ENCODE measurements at places on chromosomes 5 and 9. TPM values are rescaled to one million over a fixed set of nuclear protein-coding genes. Genes with fewer than 3 reads are reported as not detected.
A peak's percentile ranks its signal among the peaks of the same experiment; 100 is the strongest.

Gene RNF180
- 9.2 TPM for total RNA-seq

Gene INSL4
- not detected for total RNA-seq

Gene HTR1A
- not detected for total RNA-seq

Gene PCDHA10
- total RNA-seq = 6.6 TPM

Gene ORM2
- total RNA-seq = not detected

Gene C9orf85
- total RNA-seq = 6.0 TPM

- peak overlapping the region; percentile 99 for H3K27ac ChIP-seq
- H3K27me3 ChIP-seq = no peaks in the 10 kb centered on the region
- H3K4me1 ChIP-seq = peaks cover 54% of the 10 kb centered on the region
- H3K4me3 ChIP-seq = peak overlapping the region; percentile 85
Observed at GRCh38 chr5:136133922-136134379, 1.3 kb downstream of the SMAD5 start.

DNA sequence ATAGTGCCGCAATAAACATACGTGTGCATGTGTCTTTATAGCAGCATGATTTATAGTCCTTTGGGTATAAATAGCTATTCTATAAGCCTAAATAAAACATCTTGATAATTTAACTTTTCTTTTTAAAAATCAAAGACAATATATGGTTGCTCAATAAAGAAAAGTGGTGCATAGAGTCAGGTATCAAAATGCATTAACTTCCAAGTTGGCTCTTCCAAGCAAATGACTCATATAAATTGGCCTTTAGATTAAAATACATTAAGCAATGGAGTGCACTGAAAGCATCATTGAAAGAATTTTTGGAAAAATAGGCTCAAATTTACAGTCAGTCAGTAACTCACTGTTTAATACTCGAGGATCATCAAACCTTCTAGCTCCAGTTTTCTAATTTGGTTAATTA, 106.6 kb downstream of the PLCXD3 start:
- H3K27ac ChIP-seq = no peak overlapping the region
- no peak overlapping the region for H3K4me3 ChIP-seq
- peaks cover 31% of the 10 kb centered on the region for H3K4me1 ChIP-seq
- no peaks in the 10 kb centered on the region for H3K36me3 ChIP-seq
- no peak for DNase-seq

- no peaks in the 10 kb centered on the region for H3K27me3 ChIP-seq
- DNase-seq = no peak
- peaks cover 1% of the 10 kb centered on the region for H3K36me3 ChIP-seq
- no peaks in the 10 kb centered on the region for H3K4me1 ChIP-seq
- no peak overlapping the region for H3K4me3 ChIP-seq
Observed at GRCh38 chr9:20760246-20760891, 76.3 kb downstream of the FOCAD start.

- H3K27me3 ChIP-seq = no peaks in the 10 kb centered on the region
- no peak overlapping the region for H3K27ac ChIP-seq
- peaks cover 7% of the 10 kb centered on the region for H3K4me1 ChIP-seq
- H3K4me3 ChIP-seq = no peak overlapping the region
- no peak for DNase-seq
Observed at GRCh38 chr9:113678119-113678858, 197.8 kb upstream of the ZNF618 start.

DNA sequence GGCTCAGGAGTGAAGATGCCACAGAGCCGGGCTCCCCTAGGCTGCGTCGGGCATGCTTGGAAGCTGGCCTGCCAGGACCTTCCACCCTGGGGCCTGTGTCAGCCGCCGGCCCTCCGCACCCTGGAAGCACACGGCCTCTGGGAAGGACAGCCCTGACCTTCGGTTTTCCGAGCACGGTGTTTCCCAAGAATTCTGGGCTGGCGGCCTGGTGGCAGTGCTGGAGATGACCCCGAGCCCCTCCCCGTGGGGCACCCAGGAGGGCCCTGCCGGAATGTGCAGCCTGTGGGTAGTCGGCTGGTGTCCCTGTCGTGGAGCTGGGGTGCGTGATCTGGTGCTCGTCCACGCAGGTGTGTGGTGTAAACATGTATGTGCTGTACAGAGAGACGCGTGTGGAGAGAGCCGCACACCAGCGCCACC, 113.1 kb downstream of the RXRA start:
- H3K36me3 ChIP-seq = no peaks in the 10 kb centered on the region
- H3K27ac ChIP-seq = no peak overlapping the region
- no peaks in the 10 kb centered on the region for H3K27me3 ChIP-seq
- no peak overlapping the region for H3K4me3 ChIP-seq

DNA sequence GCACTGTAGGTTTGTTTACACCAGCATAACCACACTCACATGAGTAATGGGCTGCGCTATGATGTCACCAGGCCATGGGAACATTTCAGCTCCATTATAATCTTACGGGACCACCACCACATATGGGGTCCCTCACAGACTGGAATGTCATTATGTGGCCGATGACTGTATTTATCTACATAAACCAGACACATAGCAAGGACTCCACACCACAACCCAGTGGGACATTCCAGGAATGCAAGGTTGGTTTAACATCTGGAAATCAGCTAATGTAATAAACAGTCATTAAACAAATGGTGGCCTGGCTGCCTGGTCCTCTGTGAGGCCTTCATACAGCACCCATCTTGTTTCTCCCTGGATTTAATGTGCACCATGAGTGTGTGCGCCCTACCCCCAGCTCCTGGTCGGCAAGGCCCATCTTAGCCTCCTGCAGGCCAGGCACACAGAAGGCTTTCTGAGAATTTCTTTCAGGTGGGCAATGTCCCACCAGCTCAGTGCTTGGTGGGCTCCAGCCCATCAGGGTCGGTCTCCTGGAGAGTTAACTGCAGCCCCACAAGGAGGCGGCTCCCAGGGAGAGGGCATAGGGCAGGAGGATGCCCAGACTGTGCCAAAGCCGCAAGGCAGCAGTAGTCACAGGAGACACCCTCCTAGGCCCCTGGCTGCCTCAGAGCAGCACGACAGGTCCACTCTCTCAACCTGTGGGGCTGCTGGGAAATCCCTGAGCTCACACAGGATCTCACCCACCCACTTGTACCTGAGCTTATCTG, 35.9 kb upstream of the SARDH start:
- H3K27ac ChIP-seq = peak overlapping the region; percentile 5
- H3K27me3 ChIP-seq = no peaks in the 10 kb centered on the region
- no peak overlapping the region for H3K4me3 ChIP-seq
- DNase-seq = peak; percentile 11
- H3K4me1 ChIP-seq = peaks cover 29% of the 10 kb centered on the region

- H3K4me3 ChIP-seq = no peak overlapping the region
- no peak overlapping the region for H3K27ac ChIP-seq
- DNase-seq = no peak
- H3K36me3 ChIP-seq = peaks cover 5% of the 10 kb centered on the region
- H3K27me3 ChIP-seq = no peaks in the 10 kb centered on the region
Observed at GRCh38 chr5:37184748-37185364, 64.3 kb downstream of the CPLANE1 start.

DNA sequence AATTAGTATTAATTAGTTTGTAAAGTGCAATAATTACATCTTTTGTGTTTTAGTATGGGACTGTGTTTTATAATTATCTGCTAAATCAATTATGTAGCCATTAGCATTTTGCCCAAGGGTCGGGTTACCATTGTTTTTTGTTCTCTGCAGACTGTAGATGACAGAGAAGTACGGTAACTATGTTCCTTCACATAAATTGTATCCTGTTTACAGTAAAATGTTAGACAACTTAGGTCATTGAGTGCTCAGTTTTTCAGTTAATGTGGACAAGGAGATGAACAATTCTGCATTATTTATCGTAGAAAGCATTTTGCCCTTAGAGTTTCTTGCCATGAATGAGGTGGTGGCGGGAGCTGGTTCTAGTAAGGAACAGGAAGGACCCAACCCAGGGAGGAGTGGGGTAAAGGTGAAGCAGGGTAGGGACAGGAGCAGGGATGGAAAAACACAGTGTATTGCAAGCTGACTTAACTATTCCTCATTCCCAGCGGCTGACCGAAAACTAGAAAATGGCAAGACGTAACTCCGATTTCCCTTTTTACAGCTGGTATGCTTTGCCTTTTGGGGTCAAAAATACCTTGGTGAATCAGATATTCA, 243.7 kb upstream of the SLC24A2 start:
- no peak overlapping the region for H3K27ac ChIP-seq
- no peaks in the 10 kb centered on the region for H3K36me3 ChIP-seq
- H3K27me3 ChIP-seq = no peaks in the 10 kb centered on the region
- H3K4me3 ChIP-seq = no peak overlapping the region
- no peak for DNase-seq
- no peaks in the 10 kb centered on the region for H3K4me1 ChIP-seq

GRCh38 chr9:101212661-101213060, 172.1 kb downstream of the BAAT start:
- no peaks in the 10 kb centered on the region for H3K36me3 ChIP-seq
- no peak overlapping the region for H3K27ac ChIP-seq
- no peak for DNase-seq
- no peaks in the 10 kb centered on the region for H3K4me1 ChIP-seq

DNA sequence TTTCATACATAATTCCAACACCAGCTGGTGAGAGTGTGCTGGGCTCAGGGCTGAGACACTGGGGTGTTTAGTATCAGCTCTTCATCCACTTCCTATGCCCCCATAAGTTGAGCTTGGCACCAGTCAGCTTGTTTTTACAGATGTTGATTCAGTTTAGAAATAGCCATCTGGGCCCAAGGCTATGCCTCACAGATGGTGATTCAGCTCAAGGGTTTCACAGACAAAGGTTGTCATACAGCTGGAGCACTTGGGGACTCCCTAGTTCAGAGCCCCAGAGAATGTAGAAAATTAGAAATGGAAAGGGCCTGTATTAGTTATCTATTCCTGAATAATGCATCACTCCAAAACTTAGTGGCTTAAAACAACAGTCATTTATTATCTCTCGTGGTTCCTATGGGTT, 10.3 kb upstream of the CRHBP start:
- H3K27me3 ChIP-seq = no peaks in the 10 kb centered on the region
- no peaks in the 10 kb centered on the region for H3K36me3 ChIP-seq
- no peak overlapping the region for H3K4me3 ChIP-seq
- no peaks in the 10 kb centered on the region for H3K4me1 ChIP-seq

Data from body of pancreas (tissue), 4 donors.